Stimulated activated CD8-positive, alpha-beta memory T cell treated with anti-CD3 and anti-CD28 coated beads, Interleukin-15, amount 100 ng/mL, for 1 hour (primary cell): ENCODE measurements at places on chromosomes 16 and 17.

GRCh38 chr16:10541366-10541765 lies 39.0 kb downstream of the EMP2 start:
- DNase-seq, result no peak

DNA sequence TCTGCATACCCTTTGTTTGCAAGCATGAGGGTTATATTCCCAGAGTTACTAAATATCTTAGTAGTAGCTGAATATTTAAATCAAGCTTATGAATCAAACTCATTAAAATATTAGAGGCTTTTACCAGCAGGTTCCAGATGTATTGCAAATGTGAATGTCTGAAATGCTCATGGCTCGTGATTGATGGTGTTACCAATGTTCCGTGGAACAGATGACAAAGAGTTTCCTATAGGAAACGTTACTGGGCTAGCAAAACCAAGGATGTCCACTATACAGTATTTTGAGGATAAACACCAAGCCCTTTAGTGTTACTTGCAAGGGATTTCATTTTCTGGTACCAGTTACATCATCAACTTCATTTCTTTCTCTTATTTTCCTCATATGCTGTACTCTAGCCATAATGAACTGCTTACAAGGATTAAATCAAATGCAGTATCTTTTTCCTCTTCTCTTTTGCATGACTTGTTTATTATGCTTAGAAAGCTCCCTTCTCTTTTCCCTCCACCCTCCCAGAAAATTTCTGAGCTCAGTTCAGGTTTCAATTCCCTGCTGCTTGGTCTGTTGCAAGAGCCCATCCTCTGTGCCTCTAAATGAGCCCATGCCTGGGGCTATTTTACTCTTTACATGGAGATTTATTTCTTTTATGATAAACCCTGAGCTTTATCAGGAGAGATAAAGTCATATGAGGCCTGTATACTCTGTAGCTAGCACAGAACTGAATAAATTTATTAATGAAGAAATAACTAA lies 1537.1 kb upstream of the GOT2 start:
- DNase-seq, result no peak

- no peak for DNase-seq
These were observed 21.7 kb downstream of the SPHK1 start for GRCh38 chr17:76405967-76406647.

GRCh38 chr16:75455677-75456076 lies 8.8 kb downstream of the TMEM170A start:
- no peak for DNase-seq

- no peak for DNase-seq
These were observed 4.9 kb upstream of the GNG13 start for GRCh38 chr16:805474-805873.

- DNase-seq, result peak; percentile 46
These were observed 30.5 kb downstream of the SMPD3 start for GRCh38 chr16:68417711-68418301.

- DNase-seq, result no peak
These were observed 60.5 kb downstream of the SLC5A11 start for GRCh38 chr16:24906199-24906808.

GRCh38 chr17:55442953-55443683 lies 21.5 kb upstream of the MMD start:
- DNase-seq, result no peak

DNA sequence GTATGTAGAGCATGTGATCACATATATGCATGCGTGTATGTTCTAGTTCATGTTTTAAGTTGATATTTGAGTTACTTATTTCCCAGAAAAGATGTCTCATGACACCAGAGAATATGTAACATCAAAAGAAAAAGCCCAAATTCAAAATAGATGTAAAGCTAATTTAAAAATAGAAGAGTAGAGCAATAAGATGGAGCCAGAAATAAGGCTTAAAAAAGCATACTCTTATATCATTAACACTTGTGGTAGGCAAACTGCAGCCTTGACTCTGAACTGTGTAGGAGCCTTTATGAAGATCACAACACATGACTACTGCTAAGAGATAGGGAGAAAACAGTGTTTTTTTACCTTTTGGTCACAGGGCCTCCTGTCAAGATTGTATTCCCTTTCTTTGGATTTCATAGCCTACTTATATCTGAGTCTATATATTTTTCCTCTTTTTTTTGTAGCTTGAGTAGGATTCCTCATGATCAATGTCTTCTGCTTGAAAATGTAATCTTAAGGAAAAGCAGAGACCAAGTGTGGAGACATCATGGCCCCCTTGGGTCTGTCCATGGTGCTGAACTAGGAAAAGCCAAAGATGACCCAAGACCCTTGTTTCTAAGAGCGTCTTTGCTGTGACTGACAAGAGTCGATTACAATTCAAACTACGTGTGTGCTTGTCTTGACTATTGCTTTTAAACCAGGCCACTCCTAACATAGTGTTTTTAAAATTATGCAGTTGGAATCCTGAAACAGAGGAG lies 390.4 kb downstream of the SHISA9 start:
- no peak for DNase-seq

GRCh38 chr17:60149691-60150582 lies at the start of gene CA4:
Gene CA4 (plus strand): TSS chr17:60149973. CDS start chr17:60150035, 62 bp downstream.
- DNase-seq, result no peak

DNA sequence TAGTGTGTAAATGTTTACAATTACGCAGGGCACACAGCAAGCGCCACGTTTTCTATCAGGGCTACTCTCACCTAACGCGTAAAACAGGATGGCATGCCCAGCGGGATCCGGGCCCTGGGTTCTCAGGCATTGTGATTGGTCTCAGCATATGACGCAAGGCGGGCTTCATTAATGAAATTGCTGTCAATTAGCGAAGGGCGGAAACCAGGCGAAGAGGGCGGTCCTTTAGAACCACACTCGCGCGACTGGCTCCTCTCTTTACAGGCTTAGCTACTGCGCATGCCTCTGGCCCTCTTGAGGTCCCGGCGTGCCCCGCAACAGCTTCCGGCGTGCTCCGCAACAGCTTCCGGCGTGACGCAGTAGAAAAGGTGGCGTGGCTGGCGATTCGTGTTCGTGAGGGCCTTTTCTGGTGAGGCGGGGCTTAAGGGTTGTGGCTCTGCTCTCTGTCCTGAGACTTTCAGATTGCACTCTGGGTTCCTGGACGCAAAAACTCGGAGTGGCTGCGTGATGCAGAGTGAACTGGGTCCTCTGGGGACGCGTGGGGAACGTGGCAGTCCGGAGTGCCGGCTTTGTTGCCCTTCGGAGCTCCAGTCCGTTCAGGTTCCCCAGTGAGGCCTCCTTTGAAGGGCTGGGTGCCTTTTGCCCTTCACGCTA lies 9.2 kb downstream of the OR2C1 start:
- DNase-seq, result peak; percentile 62

- no peak for DNase-seq
These were observed 1.9 kb upstream of the RPL26 start for GRCh38 chr17:8384801-8385378.

GRCh38 chr16:17836868-17837602 lies 366.3 kb upstream of the XYLT1 start:
- no peak for DNase-seq

DNA sequence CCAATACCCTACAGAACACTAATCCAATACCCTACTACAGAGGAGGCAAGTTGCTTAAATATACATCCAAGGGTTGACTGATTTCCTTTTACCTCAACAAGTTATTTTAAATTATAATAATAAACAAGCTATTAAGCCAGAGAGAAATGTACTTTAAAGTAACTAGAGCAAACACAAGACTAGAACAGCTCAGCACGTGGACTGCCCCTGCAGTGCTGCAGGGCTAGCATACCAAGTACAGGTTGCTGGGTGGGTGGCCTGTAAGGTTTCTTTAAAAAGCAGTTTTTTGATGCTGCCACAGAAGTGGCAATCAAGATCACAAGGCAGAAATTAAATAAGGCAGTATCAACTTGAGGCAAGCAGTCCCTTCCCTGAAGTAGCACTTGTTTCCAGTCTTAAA lies 63.5 kb downstream of the PARN start:
- DNase-seq, result no peak

- peak; percentile 89 for DNase-seq
These were observed 4.2 kb downstream of the ARMC7 start for GRCh38 chr17:75113798-75114551.

DNA sequence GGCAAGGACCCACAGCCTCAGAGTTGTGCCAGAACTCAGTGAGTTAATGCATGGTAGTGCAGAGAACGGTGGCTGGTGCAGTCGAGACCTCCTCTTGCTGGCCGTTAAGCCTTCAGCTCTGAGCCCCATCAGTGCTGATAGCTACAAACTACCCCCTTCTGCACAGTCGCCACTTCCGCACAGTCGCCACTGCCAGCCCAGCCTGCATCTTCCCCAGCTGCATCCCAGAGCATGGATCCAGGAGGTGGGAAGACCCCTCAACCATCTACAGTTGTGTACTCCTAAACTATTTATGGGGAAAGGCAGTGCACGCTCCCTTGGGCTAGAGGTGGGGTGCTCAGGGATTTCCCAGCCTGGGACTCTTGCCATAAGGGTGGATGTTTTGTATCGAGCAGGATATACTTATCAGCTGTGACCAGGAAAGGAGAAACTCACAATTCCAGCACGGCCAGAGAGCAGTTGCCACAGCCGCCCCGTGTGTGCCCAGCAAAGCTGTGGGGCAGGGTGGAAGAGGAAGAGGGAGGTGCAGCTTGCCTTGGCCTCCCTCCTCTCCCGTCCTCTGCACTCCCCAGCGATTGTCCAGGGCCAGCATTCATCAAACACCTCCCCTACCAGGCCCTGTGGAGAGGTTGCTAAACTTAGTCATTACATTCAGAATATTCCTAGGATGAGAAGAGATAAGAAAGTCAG lies 49.5 kb upstream of the CMIP start:
- DNase-seq, result no peak

GRCh38 chr16:55917373-55918160 lies 42.4 kb upstream of the CES5A start:
- DNase-seq, result no peak

GRCh38 chr17:50861822-50862528 lies 4.2 kb downstream of the TOB1 start:
- DNase-seq, result no peak

GRCh38 chr17:80689129-80689619 lies 144.5 kb downstream of the RPTOR start:
- DNase-seq, result no peak

GRCh38 chr17:77163001-77163400 lies 22.2 kb downstream of the SEC14L1 start:
- no peak for DNase-seq

DNA sequence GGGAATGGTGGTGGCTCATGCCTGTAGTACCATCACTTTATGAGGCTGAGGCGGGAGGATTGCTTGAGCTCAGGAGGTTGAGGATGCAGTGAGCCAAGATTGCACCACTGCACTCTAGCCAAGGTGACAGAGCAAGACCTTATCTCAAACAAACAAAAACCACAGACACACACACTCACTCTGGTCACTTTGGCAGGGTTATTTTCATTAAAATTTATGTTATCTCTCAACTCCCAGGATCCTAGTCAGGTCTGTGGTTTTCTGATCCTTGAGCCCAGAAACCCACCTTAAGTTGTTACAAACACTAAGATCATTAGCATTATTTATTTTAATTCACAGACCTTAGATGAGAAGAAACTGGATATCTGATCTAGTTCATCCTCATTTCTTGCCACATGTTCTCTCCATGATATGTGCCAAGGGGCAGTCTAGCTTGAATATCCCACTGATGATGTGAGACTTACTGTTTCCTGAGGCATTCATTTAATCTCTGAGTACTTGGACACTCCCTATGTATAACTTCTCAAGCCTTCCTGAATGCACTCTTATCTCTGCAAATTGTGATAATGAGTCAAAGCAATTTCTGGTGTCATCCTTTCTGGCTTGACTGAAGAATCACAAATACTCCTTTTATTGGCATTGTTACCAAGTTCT lies 9.6 kb downstream of the ABHD15 start:
- no peak for DNase-seq

- DNase-seq, result no peak
These were observed 211.7 kb upstream of the GSE1 start for GRCh38 chr16:85401370-85401916.
